Left renal pelvis (tissue), 4 donors: ENCODE measurements at places on chromosomes 11 and 22. TPM values are rescaled to one million over a fixed set of nuclear protein-coding genes. Genes with fewer than 3 reads are reported as not detected.

- no peak for DNase-seq
Observed at GRCh38 chr11:1876361-1877063, 15.2 kb downstream of the PRR33 start.

DNA sequence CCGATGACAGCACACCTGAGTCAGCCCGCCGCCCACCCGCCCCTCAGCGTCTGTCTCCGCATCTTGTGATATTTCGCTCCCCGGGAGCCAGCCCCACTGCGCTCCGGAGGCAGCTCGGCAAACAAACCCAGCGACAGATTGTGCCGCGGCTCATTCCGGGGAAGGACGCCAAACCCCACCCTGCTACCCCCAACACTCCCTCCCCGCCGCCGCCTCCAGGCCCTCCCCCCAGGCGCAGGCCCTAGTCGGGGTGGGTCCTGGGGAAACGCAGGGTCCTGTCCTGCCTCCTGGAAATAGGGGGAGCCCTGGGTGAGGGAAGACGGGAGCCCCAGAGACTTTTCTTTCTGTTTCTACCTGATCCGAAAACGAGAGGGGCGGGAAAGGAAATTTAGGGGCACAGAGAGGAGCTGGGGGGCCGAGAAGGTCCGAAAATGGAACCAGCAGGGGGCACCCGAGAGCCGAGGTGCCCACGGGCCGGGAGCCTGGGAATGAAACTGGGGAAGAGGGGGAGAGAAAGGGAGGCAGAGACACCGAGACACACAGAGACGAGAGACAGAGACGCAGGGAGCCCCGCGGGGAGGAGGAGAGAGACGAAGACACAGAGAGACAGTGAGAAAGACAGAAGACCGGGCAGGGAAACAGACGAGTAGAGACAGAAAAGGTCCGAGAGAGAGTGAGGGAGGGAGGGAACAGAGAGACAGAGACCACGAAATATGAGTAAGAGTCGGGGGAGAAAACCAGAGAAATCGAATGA lies 1.7 kb upstream of the RTN4RL2 start:
- DNase-seq = no peak

Gene RASGRP2
- 5.2 TPM for polyA plus RNA-seq

GRCh38 chr11:120249279-120250262 lies 9.6 kb downstream of the POU2F3 start:
- DNase-seq = no peak

DNA sequence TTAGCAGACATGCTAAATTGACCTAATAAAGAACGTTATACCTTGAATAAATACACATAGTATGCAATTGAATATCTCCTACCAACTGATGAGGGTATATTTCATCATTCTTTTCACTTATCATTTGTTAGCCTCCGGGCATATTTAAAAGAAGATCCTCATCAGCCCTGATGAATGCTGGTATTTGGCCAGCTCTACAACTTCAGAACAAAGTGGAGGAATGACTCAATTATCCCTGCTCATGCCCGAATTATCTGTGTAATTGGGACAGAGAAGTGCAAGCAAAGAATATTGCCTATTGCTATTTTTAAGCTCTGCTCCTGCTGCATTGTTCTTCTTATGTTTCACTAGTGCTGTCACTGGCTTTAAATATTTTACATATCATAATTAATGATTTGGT lies 622.1 kb downstream of the METTL15 start:
- DNase-seq = no peak

Gene SLC22A12
- polyA plus RNA-seq = 3.4 TPM

GRCh38 chr11:85643191-85643614 lies 4.6 kb upstream of the TMEM126A start:
- DNase-seq = no peak

Gene HPX
- 2.4 TPM for polyA plus RNA-seq

GRCh38 chr22:43220625-43221380 lies 33.9 kb upstream of the TTLL12 start:
- no peak for DNase-seq

Gene PHETA2
- polyA plus RNA-seq = 10.4 TPM

- no peak for DNase-seq
Observed at GRCh38 chr11:104352036-104352435, 188.1 kb upstream of the PDGFD start.

DNA sequence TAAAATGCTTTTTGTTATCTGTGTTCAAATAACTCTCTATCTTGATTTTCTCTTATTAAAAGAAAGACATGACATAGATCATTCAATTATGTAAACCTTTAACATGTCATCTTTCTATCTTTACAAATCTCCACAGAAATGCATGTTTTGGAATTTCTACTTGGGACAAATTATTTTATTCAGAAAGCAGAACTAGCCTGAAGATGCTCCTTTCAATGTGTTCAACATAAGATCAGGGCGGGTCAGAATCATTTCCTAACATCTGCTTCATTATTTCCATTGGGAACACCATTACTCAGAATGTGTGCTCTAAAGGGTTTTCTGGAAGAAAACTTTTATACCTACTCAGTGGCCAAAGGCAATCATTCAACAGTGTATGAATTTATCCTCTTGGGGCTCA lies at the start of gene OR5AL1:
Gene OR5AL1, plus strand, starts transcription at position 301 of the 400 bp plus-strand sequence.
- DNase-seq = no peak

DNA sequence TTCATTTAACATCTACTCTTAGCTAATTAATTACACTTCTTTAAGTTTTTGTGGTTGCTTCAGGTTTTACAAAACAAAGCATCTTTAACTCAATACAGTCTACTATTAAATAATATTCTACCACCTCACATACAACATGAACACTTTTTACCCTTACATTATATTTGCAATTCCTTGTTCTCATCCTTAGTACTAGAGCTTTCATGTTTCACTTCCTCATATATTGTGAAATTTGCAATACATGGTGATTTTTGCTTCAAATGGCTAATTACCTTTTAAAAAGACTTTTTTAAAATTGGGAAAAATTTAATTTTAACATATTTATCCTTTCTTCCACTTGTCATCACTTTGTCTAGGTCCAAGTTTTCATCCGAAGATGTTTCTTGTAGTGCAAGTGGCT lies 37.5 kb downstream of the RSF1 start:
- DNase-seq = no peak

Gene GPHA2
- polyA plus RNA-seq = 3.5 TPM

- no peak for DNase-seq
Observed at GRCh38 chr11:131977854-131978253, 607.4 kb downstream of the NTM start.

DNA sequence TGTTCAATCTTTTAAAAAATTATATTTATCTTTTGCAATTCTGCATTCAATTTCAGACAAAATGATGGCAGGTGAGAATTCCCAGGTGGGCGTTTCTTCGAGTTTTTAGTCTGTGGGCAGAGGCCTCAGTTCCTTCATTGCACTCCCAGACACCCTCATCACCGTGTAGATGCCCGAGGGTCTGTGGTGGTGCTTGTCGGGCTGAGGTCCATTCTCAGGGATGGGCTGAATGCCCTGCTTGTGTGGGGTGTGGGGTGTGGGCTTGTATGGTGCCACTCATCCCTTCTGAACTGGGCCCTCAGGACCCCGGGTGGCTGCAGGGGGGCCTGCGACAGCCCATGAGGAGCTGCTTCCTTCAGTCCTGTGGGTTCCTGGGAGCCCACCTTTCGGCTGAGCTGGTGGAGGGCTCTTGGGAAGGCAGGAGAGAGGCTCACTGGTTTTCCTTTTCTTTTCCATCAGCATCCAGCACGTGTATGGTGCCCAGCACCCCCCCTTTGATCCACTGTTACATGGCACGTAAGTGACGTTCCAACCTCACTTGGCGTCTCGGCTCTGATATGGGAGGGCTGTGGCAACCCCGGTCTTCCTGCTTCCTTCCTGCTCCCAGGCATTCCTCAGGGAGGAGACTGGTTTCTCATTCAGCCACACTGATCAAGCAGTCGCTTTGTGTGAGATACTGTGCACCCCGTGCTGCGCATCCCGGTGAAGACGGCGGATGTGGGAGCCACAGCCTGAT lies 29.8 kb downstream of the TBC1D22A start:
- DNase-seq = no peak

GRCh38 chr11:118634431-118635236 lies 27.2 kb downstream of the PHLDB1 start:
- DNase-seq = no peak

DNA sequence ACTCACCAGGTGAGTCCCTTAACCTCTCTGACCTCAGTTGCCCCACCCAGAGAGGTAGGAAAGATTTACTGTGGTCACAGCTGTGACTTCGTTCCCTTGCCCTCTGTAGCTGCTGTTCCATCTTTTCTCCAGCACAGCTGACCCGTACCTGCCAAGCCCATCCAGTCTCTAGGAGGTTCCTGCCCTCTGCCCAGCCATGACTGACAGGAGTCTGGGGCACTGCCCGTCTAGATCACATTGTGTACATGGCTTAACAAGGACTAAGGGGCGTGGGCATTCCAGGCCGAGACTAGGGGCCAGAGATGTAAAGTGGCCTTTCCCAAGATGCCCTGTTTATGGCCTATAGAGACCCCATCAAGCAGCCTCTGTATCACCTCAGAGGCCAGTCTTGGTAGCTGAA lies 132.0 kb downstream of the PARVA start:
- DNase-seq = no peak

Gene CTSW
- polyA plus RNA-seq = 1.4 TPM

Gene NLRP14
- polyA plus RNA-seq = 0.73 TPM

DNA sequence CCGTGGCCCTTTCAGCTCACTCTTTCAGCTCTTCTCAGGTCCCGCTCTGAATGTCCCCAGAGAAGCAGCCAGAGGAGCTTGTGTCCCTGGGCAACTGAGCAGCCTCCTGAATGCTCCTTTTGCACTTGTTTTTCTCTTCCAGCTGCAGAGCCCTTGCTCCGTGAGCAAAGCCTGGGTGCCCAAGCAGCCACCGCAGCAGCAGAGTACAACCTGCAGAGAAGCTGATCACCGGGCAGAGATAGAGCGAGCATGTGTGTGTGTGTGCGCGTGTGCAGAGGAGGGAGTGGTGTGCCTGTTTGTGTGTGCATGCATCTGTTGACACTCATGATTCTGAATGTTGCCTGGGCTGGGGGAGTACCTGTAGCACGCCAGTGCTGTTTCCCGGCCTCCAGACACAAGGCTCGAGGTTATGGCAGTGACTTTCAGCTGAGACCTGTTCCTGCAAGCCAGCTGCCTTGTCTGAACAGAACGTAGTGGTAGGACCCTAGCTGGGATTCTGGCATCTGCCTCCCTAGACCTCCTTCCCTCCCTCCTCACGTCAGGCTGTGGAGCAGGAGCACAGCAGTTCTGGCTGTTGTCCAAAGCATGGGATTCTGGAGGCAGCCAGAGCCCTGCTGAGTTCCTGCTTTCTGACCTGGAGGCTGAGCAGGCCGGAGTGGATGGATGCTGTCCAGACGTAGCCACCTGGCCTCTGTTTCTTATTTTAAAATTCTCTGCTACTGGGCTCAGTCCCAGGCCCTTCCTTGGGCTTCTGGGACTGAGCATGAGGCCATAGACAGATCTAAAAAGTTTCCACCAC lies 4.5 kb upstream of the MAPK8IP1 start:
- DNase-seq = no peak

Gene MEI1
- polyA plus RNA-seq = 3.3 TPM

GRCh38 chr11:64810891-64811272 lies 531 bp upstream of the MEN1 start:
- no peak for DNase-seq

Gene PIWIL4
- 5.0 TPM for polyA plus RNA-seq

GRCh38 chr11:60948250-60948649 lies 3.7 kb downstream of the SLC15A3 start:
- DNase-seq = no peak
